ENCODE measurements at places on chromosomes 12 and 14.

- DNase-seq = no peak
Observed at GRCh38 chr12:19236656-19237055, 107.1 kb downstream of the PLEKHA5 start.

DNA sequence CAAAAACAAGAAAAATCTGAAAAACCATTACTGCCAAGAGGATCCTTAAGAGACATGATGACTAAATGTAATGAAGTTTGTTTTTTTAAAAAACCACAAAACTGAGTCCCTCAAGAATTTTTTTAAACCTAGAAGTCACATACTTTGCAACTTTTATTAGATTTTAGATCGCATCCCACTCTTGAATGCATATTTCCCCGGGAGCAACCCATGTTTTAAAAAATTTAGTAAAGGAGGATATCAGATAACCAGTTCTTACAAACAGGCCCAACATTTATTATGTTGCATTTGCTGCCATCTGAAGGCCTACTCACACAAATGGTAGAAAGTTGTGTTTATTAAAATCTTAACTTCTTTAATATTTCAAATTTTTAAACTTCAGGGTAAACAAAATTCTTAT lies 44.3 kb upstream of the CCT2 start:
- DNase-seq = no peak

- DNase-seq = no peak
Observed at GRCh38 chr14:41146391-41146790, 460.3 kb upstream of the LRFN5 start.

DNA sequence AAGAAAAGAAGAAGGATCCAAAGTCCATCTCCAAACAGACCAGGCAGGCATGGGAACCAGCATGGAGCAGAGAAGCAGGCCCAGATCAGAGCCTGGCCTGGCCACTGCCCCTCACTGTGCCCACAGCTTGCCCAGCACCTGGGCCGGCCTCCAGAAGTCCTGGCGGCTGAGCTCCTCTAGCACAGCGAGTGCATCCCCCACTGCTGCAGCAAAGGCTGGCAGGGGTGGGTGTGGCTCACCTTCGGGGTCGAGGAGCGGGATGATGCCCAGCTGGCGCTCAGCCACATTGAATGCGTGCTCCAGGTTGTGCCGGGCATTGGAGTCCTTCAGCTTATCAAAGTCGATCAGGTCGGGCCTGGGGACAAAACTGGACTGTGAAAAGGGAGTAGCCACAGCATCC lies 78.7 kb downstream of the SPTB start:
- DNase-seq = no peak

DNA sequence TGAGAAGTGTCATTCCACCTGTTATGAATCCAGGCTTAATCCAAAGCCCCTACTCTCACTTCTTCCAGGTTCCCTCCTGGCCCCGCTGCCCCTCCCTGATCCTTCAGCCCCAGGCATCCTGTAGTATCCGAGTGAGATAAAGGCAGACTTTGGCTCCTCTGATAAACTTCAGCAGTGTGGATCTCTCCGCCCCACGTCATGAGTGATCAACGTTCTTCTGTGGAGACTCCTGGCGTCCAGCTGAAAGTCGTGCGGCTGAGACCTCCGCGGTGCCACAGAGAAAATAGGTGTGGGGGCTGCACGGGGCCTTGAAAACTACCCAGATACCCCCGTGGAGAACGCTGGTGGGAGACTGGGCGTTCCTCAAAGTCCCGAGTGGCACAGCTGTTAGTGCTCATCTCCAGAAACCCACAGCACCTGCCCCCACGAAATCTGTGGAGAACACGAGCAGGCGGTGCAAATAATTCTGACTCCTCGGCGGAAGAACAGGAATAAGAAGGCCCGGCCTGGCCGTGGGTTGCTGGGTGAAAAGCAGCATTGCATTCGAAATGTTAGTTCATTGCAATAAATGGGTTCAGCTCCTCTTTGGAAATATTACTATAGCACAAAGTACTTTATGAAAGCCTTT lies 180.0 kb upstream of the RGS6 start:
- DNase-seq = no peak

DNA sequence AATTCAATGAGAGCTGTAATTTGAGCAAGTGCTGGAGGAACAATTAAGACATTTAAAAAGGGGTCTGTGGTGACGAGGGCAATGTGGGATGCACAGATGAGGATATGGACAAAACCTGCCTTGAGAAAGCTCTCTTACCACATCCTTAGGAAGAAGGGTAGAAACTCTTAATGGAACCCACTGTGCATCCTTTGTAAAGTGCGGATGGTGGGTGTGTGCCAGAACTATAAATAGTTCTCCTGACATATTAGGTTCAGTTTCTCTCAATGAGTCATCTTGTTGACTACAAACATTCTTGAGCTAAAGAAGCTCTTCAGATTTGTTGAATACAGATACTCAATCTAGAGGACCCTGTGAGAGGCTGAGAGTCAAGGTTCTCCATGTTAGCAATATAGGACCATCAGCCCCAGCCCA lies 106.1 kb upstream of the ANO4 start:
- peak; percentile 70 for DNase-seq

All from DMS79 treated with DMSO at 0.1 percent for 48 hours (cell line).